ENCODE measurements at places on chromosomes 3 and 15. TPM values are rescaled to one million over a fixed set of nuclear protein-coding genes. Genes with fewer than 3 reads are reported as not detected.
A peak's percentile ranks its signal among the peaks of the same experiment; 100 is the strongest.

GRCh38 chr3:37582086-37582485 lies 279.6 kb upstream of the CTDSPL start:
- H3K36me3 ChIP-seq = no peaks in the 10 kb centered on the region
- no peak overlapping the region for H3K27ac ChIP-seq
- no peak for DNase-seq
- no peaks in the 10 kb centered on the region for H3K4me1 ChIP-seq
- no peak overlapping the region for H3K4me3 ChIP-seq

DNA sequence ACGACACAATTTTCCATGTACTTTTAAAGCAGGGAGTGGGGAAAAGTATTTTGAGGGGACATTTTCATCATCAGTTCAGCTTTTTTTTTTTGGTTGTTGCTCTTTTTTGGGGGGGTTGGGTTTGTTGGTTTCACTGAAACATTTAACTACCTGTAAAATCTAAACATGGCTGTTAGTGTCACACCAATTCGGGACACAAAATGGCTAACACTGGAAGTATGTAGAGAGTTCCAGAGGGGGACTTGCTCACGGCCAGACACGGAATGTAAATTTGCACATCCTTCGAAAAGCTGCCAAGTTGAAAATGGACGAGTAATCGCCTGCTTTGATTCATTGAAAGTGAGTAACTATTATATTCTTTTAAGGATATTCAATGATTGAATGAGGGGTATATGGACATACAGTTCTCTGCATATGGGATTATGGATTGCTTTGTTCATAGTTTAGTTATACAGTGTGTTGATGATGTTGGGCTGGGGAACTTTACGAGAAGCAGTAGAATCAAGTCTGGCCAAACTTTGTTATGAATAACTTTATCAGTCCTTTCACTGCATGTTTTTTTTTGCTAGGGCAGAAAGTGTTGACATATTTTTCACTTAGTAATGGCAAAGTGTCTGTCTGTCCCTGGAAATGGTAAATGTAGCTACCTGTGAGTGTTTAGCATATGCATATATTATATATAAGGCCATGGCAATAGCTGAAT lies 31.5 kb downstream of the MBNL1 start:
- H3K4me3 ChIP-seq = no peak overlapping the region
- peak overlapping the region; percentile 90 for H3K27ac ChIP-seq
- H3K36me3 ChIP-seq = peaks cover 32% of the 10 kb centered on the region
- peaks cover 51% of the 10 kb centered on the region for H3K4me1 ChIP-seq
- no peak for DNase-seq

- peaks cover 37% of the 10 kb centered on the region for H3K4me1 ChIP-seq
- H3K36me3 ChIP-seq = no peaks in the 10 kb centered on the region
- no peak for DNase-seq
Measured at GRCh38 chr15:81024265-81024872, 23.6 kb downstream of the TLNRD1 start.

Gene SCN11A
- polyA plus RNA-seq = not detected

Gene BFSP2
- not detected for polyA plus RNA-seq

All from CD14-positive monocyte (primary cell).